ENCODE measurements at places on chromosomes 16 and 17.

- DNase-seq: peak; percentile 64
Observed at GRCh38 chr16:57720142-57720575, 15.4 kb upstream of the KATNB1 start.

- no peak for DNase-seq
Observed at GRCh38 chr17:60641126-60641525, 36.5 kb upstream of the BCAS3 start.

GRCh38 chr16:23863511-23864422 is 28.0 kb downstream of the PRKCB start:
- peak; percentile 28 for DNase-seq

GRCh38 chr16:73753931-73754330 is 542.7 kb upstream of the PSMD7 start:
- DNase-seq: no peak

DNA sequence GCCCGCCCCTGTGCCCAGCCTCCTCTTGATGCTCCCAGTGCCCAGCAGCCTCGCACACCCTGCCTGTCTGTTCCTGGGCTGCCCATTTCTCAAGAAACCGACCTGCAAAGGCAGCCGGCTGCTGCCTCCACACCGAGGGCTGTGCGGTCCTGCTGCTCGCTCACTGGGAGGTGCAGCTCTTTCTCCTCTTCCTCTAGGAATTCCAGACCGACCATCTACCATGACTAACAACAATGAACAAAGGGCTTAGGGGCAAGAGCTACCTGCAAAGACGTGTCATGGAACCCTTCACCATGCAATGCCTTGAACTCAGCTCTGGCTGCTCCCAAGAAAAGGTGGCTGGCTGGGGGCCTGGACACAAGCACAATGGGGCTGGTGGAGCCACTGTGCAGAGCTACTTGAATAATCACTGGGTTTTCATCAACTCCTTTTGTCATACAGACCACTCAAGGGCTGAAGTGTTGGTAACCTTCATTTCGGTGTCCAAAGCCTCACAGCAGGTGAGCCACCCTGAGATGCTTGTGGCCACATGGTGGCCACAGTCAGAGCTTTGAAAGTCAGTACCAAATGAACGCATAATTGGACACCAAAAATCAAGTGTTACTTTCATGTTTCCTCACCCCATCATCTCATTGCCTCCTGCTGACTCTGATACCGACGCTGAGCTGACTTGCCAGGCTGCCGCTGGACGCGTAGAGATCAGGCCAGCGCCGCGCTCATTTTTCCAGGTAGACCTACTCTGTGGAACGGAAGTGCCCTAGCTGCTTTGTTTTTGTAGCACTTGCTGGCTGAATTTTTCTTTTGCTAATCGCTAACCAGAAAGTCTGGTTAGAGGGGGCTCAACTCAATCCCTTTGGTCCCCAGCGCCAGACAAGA is 19.8 kb downstream of the CYB561 start:
- DNase-seq: no peak

DNA sequence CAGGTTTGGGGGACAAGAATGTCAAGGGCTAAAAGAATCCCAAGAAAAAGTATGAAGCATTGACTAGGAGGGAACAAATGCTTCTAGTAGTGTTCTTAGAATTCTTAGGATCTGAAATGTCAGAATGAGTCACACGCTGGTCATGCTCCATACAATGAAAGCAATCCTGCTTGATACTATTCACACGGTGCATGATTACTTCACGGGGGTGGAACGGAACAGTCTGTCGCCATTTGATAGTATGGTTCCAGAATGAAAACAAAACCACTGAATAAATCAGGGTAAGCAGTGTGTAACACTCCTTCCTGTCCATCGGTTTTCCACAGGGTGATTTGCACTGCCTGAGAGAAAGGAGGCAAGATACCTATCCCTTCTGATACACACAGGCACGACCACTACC is 22.9 kb upstream of the YWHAE start:
- peak; percentile 42 for DNase-seq

DNA sequence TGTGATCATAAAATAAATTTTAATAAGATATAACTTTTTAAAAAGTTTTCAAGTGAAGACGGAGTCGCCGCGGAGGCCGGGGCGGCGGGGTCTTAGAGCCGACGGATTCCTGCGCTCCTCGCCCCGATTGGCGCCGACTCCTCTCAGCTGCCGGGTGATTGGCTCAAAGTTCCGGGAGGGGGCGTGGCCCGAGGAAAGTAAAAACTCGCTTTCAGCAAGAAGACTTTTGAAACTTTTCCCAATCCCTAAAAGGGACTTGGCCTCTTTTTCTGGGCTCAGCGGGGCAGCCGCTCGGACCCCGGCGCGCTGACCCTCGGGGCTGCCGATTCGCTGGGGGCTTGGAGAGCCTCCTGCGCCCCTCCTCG is at the start of gene FOXC2:
TSS of gene FOXC2 (plus strand) at position 229 of the 365 bp plus-strand sequence. CDS start 507 bp downstream, outside the sequence.
- peak; percentile 78 for DNase-seq

DNA sequence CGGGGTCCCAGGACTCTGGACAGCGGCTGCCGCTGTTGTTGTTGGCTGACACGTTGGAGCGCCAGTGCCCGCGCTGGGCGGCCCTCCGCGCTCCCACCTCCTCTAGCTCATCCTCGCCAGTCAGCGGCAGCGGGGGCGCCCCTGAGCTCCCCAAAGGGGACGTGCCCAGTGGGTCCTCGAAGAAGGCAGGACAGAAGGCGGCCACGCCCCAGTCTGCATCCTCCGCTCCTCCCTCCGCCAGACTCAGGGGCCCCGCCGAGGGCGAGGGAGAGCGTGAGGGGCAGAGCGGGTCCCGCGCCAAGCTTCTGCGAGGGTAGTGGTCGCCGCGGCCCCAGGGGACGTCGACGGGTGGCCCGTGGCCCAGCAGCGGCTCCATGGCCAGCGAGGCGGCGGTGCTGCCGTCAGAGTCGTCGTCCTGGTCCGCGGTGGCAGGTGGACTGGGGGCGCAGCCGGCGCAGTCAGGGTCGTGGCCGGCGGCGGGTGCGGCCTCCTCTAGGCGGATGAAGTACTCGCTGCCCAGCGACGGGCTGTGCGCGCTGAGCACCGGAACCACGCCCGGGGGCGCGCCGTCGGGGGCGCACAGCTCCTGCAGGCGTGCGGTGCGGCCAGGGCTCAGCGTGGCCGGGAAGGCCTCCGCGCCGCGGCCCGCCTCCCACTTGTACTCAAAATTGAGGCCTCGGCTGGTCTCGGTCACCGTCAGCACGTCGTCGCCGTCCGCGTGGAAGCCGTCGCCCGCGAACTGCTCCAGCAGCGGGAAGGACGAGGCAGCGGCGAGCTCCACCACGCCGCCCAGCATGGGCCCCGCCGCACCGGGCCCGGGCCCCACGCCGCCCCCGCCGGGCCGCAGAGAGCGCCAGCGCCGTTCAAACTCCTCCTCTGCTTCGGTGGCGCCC is 43.2 kb upstream of the PVALEF start:
- no peak for DNase-seq

- no peak for DNase-seq
Observed at GRCh38 chr16:84294117-84294516, 561 bp upstream of the WFDC1 start.

- peak; percentile 13 for DNase-seq
Observed at GRCh38 chr17:61904094-61904710, 23.6 kb downstream of the INTS2 start.

DNA sequence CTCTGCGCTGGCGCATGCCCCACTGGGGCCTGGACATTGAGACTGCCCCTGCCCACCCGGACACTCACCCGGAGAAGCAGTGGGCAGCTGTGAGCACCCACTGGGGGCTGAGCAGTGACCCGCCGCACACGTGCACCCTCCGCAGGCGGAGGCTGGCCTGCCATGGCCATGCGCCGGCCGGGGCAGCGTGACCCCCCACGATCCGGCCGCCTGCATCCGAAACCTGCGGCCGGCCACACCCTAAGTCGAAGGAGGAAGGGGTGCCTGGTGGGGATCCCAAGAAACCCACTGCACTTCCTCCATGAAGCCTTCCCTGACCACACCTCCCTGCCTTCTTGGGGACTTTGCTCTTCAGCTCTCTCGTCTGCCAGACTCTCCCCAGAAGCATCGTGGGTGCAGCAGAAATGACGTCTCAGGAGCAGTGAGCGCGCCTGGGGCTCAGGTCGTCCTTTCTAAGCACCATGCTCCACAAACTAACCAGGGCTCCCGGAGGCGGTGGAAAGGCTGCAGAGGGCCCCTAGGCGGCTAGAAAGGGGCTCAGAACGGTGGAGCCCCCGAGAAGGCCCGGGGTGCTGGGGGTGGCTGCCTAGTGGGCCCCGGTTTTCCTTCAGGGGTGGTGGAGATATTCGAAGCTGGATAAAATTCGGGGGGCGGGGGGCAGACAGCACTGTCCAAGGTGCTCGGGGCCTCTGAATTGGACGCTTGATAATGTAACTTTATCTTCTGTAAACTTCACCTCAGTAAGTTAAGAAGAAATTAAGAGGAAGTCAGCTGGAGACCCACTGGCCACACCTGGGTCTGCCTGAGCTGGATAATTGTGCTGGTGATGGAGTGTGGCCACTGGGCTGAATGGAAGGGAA is 1.5 kb downstream of the TPSG1 start:
- no peak for DNase-seq

DNA sequence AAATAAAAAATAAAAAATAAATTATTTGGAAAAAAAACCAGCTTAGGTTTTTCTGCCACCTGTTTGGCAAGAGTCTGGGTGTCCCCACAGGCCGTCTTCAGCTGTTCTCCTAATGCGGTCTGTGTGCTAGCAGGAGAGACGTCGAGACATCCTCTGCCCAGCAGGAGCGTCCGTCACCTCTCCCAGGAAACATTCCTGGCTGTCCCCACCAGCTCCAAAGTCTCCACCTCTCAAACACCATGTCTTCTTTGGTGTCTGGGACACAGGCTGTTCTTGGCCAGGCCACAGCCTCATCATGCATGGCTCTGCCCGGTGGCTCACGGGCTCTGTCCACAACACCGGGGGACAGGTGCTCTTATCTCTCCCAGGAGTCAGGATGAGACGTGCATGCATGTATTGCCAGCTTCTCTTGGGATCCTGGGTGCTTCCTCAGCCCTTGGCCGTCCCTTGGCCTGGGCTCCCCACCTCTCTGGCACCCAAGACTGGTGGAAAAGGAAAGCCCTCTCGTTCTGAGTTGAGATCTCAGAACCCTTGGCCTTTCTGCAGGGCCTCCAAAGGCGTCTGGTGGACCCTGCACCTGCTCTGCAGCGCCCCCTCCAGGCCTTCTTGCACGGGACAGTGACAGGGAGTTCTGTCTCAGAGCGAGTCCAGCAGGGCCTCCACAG is 84.9 kb upstream of the CBX4 start:
- DNase-seq: peak; percentile 65

DNA sequence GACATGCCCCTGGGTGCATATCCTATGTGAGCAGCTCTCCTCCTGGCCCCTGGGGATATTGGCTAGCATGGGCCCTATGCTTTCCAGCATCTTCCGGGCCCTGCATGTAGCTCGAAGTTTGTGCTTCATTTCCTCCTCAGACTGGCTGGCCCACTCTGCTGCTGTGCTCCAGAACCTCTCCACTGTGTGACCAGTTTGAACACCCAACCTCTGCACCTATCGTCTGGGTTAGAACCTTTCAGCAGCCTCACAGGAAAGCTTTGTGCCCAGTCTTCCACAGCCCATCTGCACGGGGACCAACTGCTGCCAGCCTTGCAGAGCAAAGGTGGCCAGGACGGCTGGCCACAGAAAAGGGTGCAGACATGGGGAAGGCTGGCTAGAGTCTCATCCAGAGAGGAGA is 10.2 kb upstream of the CLEC18B start:
- DNase-seq: no peak

DNA sequence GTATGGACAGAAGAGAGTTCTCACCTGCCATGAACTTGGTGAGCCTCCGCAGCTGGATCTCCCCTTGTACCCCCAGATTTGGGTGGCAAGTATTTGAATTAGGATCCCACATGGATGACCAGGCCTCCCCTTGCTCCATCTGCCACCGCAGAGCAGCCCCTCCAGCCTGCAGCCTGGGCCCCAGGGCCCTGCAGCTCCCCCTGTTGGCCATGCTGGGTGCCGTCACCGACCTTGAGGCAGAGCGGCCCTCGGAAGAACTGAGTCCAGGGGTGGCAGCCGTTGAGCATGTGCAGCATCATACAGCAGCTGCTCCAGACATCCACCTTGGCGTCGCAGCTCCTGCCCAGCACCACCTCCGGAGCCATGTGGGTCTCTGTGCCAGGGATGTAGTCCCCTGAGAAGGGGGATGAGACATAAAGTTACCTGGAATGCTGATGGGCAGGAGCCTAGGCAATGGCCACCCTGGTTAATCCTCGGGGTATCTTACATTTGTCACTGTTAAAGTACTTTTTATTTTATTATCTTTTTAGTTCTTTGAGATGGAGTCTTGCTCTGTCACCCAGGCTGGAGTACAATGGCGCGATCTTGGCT is 9.0 kb upstream of the SPATA32 start:
- DNase-seq: peak; percentile 71

DNA sequence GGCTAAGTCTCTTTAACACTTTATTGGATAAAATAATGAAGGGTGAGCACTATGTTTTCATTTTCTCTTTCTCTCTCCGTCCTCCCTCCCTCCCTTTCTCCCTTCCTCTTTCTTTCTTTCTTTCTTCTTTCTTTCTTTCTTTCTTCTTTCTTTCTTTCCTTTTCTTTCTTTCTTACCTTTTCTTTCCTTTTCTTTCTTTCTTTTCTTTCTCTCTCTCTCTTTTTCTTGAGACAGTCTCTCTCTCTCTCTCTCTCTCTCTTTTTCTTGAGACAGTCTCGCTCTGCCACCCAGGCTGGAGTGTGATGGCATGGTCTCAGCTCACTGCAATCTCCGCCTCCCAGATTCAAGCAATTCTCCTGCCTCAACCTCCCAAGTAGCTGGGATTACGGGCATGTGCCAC is 21.5 kb upstream of the CDR2 start:
- DNase-seq: no peak

GRCh38 chr16:72427783-72428331 is 255.9 kb upstream of the PMFBP1 start:
- DNase-seq: no peak

- no peak for DNase-seq
Observed at GRCh38 chr16:66358231-66358630, 8.3 kb upstream of the CDH5 start.

DNA sequence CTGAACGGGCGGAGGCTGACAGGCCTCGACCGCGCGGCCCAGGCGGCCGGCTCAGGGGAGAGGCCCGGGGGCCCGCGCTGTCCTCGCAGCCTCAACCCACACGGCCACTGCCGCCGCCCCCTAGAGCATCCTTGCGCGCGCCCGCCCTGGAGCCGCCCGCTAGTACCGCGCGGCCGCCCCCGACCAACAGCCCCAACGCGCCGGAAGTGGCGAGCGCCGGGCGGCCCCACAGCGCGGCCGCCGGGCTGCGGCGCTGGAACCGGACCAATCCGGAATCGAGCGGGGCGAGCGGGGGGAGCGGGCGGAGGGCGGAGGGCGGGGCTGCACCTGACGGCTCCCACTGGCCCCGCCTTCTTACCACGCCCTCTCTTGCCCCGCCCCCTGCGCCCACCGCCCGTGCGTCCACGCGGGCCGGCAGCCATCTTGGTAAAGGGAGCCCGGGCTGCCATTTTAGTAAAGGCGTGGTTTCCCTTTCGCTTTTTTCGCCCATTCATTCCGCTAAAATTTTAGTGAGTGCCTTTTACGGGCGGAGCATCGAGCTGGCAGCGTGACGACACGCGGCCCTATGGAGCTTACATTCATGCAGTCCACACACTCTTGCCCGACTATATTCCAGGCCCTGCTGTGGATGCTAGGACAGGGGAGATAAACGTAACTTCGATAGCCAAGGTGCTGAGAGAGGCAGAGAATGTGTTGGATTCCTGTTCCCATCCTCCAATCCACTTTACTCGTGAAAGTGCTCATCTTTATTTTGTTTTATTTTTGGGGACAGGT is at the start of gene XPO6:
TSS of gene XPO6 (minus strand) at position 208 of the 774 bp plus-strand sequence. CDS start 597 bp downstream, outside the sequence.
- peak; percentile 99 for DNase-seq
